ENCODE measurements at places on chromosomes 4 and X.

DNA sequence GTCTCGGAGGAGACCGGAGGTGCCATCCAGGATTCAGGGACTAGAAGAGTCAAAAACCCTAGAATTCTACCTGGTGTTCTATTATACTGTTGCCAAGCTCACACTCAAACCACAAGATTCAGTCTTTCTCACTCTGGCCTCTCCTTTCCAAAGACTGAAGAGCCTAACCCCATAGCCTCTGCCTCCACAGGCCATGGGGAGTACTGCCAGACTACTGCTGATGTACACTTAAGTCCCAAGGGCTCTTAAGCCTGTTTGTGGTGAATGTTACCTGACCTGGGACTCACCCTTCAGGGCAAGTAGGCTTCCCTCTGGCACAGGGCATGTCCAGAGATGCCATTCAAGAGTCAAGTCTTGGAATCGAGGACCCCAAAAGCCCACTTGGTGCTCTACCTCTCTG, 58.9 kb upstream of the IRS4 start:
- DNase-seq: no peak

DNA sequence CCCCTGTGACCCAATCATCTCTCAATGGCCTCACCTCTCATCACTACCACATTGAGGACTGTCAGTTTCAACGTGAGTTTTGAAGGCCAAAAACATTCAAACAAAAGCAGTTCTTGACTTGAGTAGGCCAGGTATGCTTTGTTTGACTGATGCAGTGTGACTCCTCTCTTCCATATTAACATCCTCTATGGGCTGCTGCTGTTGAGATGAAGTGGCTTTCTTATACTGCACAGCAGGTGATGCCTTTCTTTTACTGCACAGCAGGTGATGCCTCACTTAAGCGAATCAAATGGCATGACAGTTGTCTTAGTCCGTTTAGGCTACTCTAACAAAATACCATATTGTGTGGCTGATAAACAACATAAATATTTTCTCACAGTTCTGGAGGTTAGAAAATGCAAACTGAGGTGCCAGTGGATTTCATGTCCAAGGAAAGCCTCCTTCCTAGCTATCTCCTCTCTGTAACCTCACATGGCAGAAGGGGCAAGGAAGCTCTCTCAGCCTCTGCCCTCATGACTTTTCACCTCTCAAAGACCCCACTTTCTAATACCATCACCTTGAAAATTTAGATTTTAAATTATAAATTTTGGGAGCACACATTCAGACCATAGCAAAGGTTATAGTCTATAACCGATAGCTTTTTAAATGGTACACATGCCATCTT, 2267.9 kb upstream of the AGA start:
- DNase-seq: no peak

GRCh38 chr4:122689972-122690371, 42.5 kb upstream of the BBS12 start:
- DNase-seq: no peak

- no peak for DNase-seq
Observed at GRCh38 chr4:140237616-140238350, 83.8 kb upstream of the MAML3 start.

GRCh38 chr4:76279462-76279861, 27.1 kb upstream of the STBD1 start:
- DNase-seq: no peak

GRCh38 chr4:17475481-17475880, 36.4 kb downstream of the QDPR start:
- no peak for DNase-seq

GRCh38 chr4:102824398-102824797, 3.0 kb downstream of the UBE2D3 start:
- DNase-seq: no peak

- no peak for DNase-seq
Observed at GRCh38 chrX:21963731-21964405, 23.4 kb downstream of the SMS start.

GRCh38 chrX:30219372-30219771, 4.0 kb downstream of the MAGEB2 start:
- DNase-seq: no peak

GRCh38 chr4:156972379-156973015, 898 bp upstream of the PDGFC start:
- no peak for DNase-seq
